Activated T-cell treated with anti-CD3 and anti-CD28 coated beads, Interleukin-2, amount 50 U/mL, for 24 hours (primary cell): ENCODE measurements at places on chromosomes 1 and 21.

- peaks cover 96% of the 10 kb centered on the region for H3K4me1 ChIP-seq
- peak overlapping the region; percentile 72 for H3K4me3 ChIP-seq
- peak overlapping the region; percentile 100 for H3K27ac ChIP-seq
- peaks cover 68% of the 10 kb centered on the region for H3K36me3 ChIP-seq
- DNase-seq: peak; percentile 62
These were observed 11.8 kb downstream of the ZBTB17 start for GRCh38 chr1:15963968-15964648.

DNA sequence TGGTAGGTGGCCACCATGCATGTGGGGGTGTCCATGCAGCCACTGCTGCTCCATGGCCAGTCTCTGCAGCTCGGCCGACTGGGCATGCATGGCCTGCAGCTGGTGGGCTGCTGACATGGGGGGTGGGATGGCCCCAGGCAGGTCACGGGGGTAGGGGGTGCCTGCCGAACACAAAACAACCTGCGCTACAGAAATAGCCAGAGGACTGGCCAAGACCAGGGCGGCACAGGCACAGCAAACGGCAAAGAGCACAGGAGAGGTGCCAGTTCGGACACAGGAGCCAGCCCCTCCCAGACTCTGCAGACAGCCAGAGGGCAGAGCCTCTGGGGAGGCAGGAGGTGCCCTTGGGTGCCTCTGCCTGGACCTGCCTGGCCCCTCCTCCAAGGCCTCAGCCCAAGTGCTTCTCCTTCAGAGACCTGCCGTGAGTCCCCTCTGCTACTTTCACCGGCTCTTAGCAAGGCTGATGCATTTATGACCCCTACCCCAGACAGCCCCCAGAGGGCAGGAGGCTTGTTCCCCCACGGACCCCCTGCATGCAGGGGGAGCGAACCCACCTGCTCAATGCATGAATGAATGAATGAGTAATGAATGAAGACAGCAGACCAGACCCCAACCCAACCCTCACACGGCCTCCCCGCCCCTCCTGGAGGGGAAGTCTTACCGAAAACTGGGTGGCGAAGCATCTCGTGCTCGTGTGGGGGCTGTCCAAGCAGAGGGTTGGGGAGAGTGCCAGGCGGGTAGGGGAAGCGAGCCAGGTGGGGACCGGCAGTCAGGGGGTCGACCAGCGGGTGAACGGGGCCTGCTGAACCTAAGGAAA is 37.7 kb downstream of the SLC45A1 start:
- DNase-seq: no peak
- no peak overlapping the region for H3K4me3 ChIP-seq
- H3K27ac ChIP-seq: peak overlapping the region; percentile 47
- H3K36me3 ChIP-seq: peaks cover 74% of the 10 kb centered on the region
- no peaks in the 10 kb centered on the region for H3K27me3 ChIP-seq

- H3K27me3 ChIP-seq: no peaks in the 10 kb centered on the region
- H3K36me3 ChIP-seq: no peaks in the 10 kb centered on the region
- no peak overlapping the region for H3K4me3 ChIP-seq
These were observed 2023.3 kb downstream of the NCAM2 start for GRCh38 chr21:23021481-23021880.

GRCh38 chr1:152537496-152537895 is 23.2 kb downstream of the CRCT1 start:
- H3K4me3 ChIP-seq: no peak overlapping the region
- no peaks in the 10 kb centered on the region for H3K4me1 ChIP-seq
- DNase-seq: no peak
- no peaks in the 10 kb centered on the region for H3K36me3 ChIP-seq
- peaks cover 55% of the 10 kb centered on the region for H3K27me3 ChIP-seq
- H3K27ac ChIP-seq: no peak overlapping the region

- H3K27me3 ChIP-seq: peaks cover 18% of the 10 kb centered on the region
- H3K4me1 ChIP-seq: peaks cover 32% of the 10 kb centered on the region
- peak overlapping the region; percentile 69 for H3K27ac ChIP-seq
- peak overlapping the region; percentile 46 for H3K4me3 ChIP-seq
These were observed 379.4 kb upstream of the RUNX1 start for GRCh38 chr21:35428489-35428888.

DNA sequence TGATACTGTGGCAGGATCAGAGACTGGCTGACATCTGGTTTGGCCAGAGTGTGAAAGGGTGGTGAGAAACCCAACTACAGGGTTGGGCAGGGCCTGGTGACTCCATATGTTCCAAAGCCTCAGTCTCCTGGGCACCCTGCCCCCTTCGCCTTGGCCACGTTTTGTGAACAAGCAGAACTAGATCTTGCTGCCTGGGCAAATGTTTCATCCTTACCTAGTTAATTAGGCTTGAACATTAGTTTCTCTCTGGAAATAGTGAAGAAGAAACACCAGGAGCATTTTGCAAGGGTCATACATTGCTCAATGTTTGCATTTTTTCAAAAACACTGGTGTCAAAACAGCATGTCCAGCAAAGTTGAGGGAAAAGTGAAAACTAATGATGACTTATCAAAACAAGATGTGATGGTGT is 60.5 kb downstream of the MAP3K7CL start:
- no peaks in the 10 kb centered on the region for H3K36me3 ChIP-seq
- H3K27me3 ChIP-seq: peaks cover 2% of the 10 kb centered on the region
- H3K4me1 ChIP-seq: peaks cover 20% of the 10 kb centered on the region
- no peak overlapping the region for H3K27ac ChIP-seq
- DNase-seq: no peak
- H3K4me3 ChIP-seq: no peak overlapping the region

- no peaks in the 10 kb centered on the region for H3K4me1 ChIP-seq
- H3K4me3 ChIP-seq: no peak overlapping the region
- DNase-seq: no peak
- no peaks in the 10 kb centered on the region for H3K36me3 ChIP-seq
- no peak overlapping the region for H3K27ac ChIP-seq
- H3K27me3 ChIP-seq: peaks cover 40% of the 10 kb centered on the region
These were observed 31.1 kb downstream of the KLHDC7A start for GRCh38 chr1:18511874-18512150.

GRCh38 chr1:165117482-165117881 is 239.0 kb downstream of the LMX1A start:
- no peaks in the 10 kb centered on the region for H3K36me3 ChIP-seq
- no peak overlapping the region for H3K4me3 ChIP-seq
- no peak for DNase-seq
- H3K4me1 ChIP-seq: no peaks in the 10 kb centered on the region

DNA sequence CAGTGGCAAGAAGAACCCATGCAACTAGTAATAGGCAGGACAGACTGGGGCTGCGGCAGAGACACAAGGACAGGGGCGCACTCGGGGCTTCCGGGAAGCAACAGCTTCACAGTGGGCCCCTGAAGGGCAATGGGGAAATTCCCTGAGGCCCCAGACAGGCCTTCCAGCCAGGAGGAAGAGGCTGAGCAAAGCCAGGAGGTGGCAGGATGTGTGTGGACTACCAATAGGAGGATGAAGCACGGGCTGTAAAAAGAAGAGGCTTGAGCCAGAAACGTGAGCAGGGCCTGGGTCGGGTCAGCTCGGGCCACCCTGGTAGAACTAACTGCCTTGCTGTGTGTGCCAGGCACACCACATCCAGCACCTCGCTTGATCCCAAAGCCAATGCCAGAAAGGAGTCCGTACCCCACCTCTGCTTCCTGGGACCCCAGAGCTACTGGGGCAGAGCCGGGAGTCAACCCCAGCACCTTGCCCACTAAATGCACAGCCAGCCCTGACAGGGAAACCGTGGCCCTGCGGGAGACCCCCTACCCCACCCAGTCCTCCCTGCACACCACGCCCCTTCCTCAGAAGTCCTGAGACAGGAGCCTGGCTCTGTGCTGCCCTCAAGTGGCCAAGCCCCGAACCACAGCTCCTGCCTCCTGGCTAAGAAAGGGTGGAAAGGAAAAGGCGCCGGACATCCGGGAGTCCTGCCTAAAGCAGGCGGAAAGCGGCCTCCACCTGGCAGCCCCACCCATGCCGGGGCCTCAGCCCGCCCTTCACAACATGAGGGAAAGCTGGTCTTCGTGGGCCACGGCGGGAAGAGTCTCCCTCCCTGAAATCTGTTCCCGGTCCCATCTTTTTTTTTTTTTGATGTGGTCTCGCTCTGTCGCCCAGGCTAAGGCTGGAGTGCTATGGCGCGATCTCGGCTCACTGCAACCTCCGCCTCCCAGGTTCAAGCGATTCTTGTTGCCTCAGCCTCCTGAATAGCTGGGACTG is 33.7 kb downstream of the TTC39A start:
- peak; percentile 88 for DNase-seq
- H3K27me3 ChIP-seq: no peaks in the 10 kb centered on the region
- peak overlapping the region; percentile 66 for H3K27ac ChIP-seq
- peak overlapping the region; percentile 67 for H3K4me3 ChIP-seq
- H3K36me3 ChIP-seq: no peaks in the 10 kb centered on the region

GRCh38 chr1:55612988-55613387 is 397.8 kb upstream of the USP24 start:
- no peak overlapping the region for H3K4me3 ChIP-seq
- H3K27ac ChIP-seq: no peak overlapping the region
- no peak for DNase-seq
- peaks cover 22% of the 10 kb centered on the region for H3K27me3 ChIP-seq

DNA sequence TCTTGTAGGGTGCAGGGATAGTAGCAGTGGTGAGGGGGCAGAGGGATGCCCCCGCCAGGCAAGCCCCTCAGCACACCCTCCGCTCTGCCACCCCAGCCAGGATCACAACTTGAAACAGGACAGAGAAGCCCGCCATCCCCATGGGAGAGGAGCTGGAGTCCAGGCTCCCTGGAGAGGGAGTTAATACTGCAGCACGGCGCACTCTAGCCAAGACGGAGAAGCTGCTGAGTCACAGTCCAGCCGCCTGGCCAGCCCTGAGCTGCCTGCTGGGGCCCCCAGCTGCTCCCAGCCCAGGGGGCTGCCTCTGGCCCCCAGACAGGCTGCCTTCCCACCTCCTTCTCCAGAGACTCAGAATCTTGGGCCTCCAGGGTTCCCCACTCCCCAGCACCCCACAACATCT is 87.2 kb downstream of the SYT2 start:
- peaks cover 11% of the 10 kb centered on the region for H3K4me1 ChIP-seq
- H3K27ac ChIP-seq: no peak overlapping the region
- peaks cover 31% of the 10 kb centered on the region for H3K27me3 ChIP-seq
- H3K4me3 ChIP-seq: no peak overlapping the region
- no peaks in the 10 kb centered on the region for H3K36me3 ChIP-seq
- DNase-seq: no peak

GRCh38 chr1:224199679-224200078 is 16.6 kb downstream of the DEGS1 start:
- no peaks in the 10 kb centered on the region for H3K27me3 ChIP-seq
- no peak for DNase-seq
- H3K4me1 ChIP-seq: peaks cover 14% of the 10 kb centered on the region
- no peak overlapping the region for H3K27ac ChIP-seq
- H3K4me3 ChIP-seq: no peak overlapping the region

DNA sequence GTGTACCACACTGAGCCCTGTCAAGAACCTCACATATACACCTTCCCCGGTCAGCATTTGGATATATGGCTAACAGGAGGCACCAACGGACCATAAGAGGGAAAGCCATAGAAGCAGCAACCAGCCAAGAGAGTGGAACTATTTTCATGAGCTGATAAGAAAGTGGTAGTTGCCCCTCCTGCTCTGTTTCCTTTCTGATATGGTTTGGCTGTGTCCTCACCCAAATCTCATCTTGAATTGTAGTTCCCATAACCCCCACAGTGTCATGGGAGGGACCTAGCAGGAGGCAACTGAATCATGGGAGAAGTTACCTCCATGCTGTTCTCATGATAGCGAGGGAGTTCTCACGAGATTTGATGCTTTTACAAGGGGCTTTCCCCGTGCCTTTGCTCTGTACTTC is 366.1 kb upstream of the DAB1 start:
- H3K36me3 ChIP-seq: no peaks in the 10 kb centered on the region
- H3K4me1 ChIP-seq: no peaks in the 10 kb centered on the region
- no peak overlapping the region for H3K4me3 ChIP-seq
- H3K27ac ChIP-seq: no peak overlapping the region

DNA sequence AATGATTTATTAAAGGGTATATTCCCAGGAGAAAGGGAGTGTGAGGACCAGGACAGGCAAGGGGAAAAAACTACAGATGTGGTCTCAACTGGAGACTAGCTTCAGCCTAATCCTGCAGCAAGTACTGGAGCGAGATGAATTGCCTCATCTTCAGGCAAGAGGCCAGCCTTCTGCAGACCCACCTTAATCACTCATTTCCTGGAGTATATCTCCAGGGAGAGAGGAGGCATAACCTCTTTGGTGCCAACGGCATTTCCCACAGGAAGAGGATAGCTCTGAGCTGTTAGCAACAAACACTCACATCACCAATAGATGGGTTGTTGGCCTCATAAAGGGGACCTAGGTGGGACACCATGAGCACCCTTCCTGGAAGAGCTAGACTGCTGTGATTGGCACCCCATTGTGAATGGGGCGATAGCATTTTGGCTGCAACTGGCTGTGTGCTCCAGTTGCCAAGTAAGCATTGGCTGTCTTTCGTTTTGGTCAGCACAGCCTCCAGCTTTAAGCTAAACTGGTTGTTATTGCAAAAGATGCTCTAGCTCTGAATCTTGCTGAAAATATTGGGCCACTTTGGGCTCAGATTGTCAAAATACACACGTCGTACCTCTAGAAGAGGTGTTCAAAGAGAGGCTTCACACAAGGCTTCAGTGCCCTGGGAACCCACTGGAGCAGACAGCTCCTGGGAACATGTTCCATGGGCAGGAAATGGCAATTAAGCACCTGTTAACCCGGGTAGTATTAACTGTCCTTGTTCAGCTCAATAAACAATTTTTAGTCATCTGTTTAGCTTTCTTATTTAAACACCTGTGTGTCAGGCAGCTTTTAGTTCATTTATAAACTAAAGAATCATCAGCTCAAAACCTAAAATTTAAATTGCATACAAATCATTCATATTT is 314.8 kb upstream of the C1orf87 start:
- DNase-seq: no peak
- no peaks in the 10 kb centered on the region for H3K36me3 ChIP-seq
